ENCODE measurements at places on chromosomes 12 and 14. TPM values are rescaled to one million over a fixed set of nuclear protein-coding genes. Genes with fewer than 3 reads are reported as not detected.

DNA sequence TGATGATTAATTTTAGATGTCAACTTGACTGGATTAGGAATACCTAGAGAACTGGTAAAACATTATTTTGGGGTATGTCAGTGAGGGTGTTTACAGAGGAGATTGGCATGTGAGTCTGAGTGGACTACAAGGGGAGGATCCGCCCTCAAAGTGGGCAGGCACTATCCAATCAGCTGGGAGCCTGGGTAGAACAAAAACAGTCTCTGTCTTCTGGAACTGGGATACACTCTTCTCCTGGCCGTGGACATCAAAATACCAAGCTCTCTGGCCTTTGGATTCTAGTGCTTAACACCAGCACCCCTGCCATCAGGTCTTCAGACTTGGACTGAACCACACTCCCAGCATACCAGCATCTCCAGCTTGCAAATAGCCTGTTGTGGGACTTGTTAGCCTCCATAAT is 4.4 kb upstream of the SCAF11 start:
- DNase-seq: no peak

DNA sequence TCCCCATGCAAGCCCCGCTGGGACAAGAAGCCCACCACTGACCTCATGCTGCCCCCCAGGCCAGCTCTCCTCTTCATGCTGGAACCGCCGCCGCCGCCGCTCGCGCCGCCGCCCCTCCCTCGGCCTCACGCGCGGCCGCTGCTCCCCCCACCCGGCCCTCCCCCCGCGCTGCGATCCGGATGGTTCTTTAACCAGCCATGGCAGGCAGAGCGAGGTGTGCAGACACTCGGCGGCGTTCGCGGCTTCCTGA is at the start of gene DCAF5:
Gene DCAF5, minus strand, starts transcription at position 218 of the 250 bp plus-strand sequence. Its CDS starts 141 bp downstream, at position 77.
- DNase-seq: no peak

- DNase-seq: no peak
Observed at GRCh38 chr12:19641235-19642080, 202.2 kb downstream of the AEBP2 start.

- DNase-seq: no peak
Observed at GRCh38 chr14:72690324-72690723, 203.6 kb downstream of the DPF3 start.

The ACTR6 gene
- 39.2 TPM for polyA plus RNA-seq

The HCAR1 gene
- 3.0 TPM for polyA plus RNA-seq

- DNase-seq: no peak
Observed at GRCh38 chr12:54425702-54426101, 6.6 kb upstream of the ITGA5 start.

The TBK1 gene
- polyA plus RNA-seq: 29.1 TPM

DNA sequence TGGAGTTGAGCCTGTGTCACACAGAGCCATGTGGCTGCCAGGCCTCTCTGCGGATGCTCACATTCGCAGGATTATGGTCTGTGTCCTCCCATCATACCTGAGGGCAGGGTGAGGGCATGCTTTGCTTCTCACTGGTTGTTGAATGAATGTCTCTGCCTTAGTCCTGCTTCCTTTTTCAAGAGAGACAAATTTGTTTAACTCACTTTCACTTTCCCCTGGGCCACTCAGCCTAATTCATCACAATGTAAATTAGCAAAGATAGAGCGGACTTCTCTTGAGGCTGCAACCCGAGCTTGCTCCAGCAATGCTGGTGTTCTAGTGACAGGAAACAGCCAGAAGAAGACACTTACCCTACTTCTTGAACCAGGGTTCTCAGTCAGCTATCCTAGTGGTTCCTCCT is 35.5 kb upstream of the PAX9 start:
- no peak for DNase-seq

DNA sequence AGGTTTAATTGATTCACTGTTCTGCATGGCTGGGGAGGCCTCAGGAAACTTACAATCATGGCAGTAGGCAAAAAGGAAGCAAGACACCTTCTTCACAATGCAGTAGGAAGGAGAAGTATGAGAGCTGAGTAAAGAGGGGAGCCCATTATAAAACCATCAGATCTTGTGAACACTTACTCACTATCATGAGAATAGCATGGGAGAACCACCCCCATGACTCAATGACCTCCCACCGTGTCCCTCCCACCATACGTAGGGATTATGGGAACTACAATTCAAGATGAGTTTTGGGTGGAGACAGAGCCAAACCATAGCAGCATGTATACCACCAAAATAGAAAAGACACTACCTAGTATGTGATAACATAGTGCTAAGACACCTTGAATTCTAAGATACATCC is 2.9 kb upstream of the HMGA2 start:
- DNase-seq: no peak

- no peak for DNase-seq
Observed at GRCh38 chr14:75497701-75498100, 24.6 kb upstream of the BATF start.

DNA sequence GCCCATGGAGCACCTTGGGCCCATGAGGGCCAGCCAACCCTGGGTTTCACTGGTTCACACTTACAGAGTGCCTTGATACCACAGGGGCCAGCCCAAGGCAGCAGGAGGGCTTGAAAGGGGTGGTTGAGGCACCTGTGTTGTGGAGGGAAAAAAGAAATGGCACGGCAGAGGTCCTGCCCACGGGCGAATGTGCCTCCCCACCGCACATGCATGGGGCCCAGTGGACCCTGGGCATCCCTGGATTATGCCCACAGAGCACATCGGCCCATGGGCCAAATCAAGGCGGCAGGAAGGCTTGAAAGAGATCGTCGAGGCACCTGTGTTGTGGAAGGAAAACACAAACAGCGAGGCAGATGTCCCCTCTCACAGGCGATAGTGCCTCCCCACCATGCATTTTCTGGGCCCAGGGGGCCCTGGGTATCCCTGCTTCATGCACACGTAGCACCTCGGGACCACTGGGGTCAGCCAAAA is 378.1 kb downstream of the ALG10 start:
- DNase-seq: no peak

GRCh38 chr14:99183311-99183710 is 88.7 kb downstream of the BCL11B start:
- DNase-seq: no peak

DNA sequence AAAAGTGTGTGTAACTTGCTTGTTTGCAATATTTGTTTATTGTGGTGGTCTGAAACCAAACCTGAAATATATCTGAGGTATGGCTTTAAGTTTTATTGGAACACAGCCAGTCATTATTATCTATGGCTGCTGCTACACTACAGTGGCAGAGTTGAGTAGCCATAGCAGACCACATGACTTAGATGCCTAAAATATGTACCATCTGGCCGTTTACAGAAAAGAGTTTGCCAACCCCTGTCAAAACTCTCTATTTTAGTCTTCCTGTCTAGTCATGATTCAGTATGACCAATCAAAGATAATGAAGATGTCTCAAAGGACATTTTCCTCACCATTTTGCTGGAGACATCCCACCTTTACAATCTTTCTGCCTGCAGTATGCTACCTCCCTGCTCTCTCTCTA is 242.3 kb downstream of the ANO6 start:
- no peak for DNase-seq

The SDR9C7 gene
- polyA plus RNA-seq: 0.32 TPM

- DNase-seq: no peak
Observed at GRCh38 chr14:72610831-72611200, 283.1 kb downstream of the DPF3 start.

DNA sequence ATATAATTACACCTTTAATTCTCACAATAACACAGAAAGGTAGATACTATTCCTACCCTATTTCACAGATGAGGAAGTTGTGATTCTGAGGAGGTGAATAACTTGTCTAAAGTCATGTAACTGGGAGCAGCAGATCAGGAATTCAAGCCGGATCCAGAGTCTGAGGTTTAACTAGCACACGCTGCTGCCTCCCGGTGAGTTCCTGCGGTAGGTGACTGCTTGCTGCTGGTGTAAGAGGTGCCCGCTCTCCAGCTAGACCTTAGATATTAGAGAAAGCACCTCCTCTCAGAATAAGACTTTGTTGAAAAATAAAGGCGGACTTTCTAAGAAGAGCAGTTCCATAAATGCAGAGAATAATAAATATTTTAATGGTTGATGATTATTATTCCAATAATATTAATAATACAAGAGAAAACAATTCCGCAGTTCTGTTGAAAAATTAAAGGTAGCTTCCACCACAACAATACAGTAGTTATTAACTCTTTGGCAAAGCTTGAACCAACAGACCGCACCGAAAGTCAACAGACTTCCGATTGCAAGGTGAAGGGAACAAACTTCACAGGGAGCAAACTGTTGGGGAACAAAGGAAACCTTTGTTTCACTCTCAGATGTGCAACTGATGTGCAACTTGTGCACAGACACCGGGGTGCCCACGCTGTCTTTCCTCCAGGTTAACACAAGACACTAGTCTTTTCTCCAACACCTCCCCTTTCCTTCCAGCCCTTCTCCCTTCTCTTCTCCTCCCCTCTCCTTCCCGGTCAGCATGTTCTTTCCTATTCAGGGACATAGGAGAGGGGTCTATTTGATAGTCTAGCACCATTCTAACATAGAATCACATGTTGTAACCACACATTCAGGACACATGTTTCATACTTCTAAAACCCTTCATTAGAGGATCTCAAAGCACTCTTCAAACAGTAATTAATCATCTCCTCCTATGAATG is 73.2 kb upstream of the EGLN3 start:
- DNase-seq: no peak

DNA sequence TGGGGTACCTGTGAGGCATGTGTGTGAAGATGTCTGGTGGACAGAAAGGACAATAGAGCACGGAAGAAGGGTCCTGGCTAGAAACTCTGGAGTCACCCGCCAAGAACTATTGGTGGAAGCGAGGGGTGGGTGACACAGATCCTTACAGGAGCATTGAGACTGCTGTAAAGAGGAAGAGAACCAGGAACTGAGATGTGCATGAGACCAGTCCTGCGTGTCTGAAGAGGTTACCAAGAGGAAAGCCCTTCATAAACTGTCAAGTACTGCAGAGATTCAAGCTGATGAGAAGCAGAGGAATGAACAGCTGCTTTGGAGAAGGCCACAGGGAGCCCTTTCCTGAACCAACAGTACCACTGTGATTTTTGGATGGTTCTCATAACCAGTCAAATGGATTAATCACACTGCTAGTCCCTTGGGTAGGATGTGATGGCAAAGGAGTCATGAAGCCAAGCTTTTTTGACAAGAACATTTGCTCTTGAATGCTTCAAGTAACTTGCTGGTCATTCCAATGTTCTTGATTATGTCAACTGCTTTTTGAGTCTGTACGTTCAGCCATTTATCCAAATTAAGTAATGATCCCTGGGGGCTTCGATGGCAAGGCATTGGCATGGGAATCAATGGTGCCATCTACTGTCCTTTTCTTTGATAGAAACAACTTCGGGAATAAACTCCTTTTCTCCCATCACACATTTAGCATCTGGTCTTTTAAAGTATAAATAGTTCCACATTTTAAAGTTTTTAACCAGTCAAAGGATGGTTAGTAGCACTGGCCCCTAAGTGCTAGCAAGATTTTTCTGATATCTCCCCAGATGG is 42.9 kb downstream of the GPR135 start:
- DNase-seq: no peak

DNA sequence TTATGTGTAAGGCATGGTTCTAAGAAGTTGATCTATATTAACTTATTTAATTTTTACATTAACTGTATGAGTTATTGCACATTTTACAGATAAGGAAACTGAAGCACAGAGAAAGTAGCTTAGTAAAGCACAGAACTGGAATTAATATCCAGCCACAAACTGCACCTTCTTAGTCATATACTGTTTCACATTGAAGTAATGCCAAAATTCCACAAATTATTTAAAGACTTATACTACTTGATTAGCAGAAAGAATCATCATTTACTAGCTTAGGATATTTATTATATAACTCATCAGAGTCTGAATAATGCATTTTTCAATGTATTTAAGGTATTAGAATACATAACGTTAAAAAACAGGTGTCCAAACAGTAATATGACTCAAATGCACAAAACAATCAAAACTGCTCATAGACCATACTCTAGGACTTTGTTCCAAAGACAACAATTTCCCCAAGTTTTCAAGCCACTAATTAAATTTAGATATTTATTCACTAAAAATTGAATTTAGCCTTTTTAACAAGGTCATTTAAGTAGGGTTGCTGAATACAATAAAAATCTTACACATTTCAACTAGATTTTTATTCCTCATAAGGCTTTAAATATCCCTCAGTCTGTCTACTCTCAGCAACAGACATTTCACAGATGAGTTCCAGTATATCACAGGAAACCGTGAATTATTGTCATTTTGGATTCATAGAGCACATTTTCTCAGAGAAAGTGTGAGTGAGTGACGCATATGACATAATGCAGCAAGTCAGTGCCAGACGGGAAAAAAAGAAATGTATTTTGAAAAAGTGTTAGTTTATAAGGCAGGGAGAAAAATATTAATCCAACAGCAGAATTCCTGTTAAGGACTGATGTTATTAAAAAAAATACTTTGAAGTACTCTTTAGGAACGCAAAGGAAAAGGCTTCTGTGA is 782.5 kb downstream of the TMTC2 start:
- no peak for DNase-seq

DNA sequence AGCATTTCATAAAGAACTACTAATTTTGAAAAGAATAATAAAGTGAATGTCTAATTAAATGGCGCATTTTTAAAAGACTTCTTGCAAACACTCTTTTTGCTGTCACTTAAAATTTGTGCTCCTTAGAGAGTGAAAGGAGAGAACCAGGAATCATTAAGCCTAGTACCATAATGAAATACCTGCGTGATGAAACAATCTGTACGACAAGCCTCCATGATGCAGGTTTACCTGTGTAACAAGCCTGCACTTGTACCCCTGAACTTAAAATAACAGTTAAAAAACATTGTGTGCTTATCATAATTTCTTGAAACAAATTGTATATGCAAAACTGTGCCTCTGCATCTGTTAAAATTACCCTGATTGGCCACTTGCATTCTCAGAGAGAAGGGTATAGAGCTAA is 108.1 kb downstream of the MGAT4C start:
- no peak for DNase-seq

The KIF5A gene
- 0.42 TPM for polyA plus RNA-seq

The CELA1 gene
- not detected for polyA plus RNA-seq

GRCh38 chr14:89201645-89202044 is 215.4 kb downstream of the FOXN3 start:
- no peak for DNase-seq

DNA sequence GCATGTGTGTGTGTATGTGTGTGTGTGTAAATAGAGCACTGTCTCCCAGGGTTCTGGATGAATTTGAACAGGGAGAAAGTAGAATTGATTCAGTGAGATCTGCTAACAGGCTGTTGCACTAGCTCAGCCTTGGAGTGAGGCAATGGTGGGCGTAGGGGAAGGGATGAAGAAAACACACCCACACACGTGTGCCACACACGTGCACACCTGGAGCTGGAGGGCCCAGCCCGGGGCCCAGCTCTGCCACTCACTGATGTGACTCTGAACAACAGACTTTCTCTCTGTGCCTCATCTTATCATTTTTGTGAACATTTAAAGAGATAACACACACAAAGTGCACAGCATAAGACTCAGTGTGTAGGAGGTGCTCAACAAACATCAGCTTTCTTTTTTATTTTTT is 4.2 kb downstream of the ACACB start:
- DNase-seq: no peak
